ENCODE measurements at places on chromosomes 5 and 9.

GRCh38 chr9:128178806-128179431 is 12.5 kb downstream of the CIZ1 start:
- no peak for DNase-seq

- DNase-seq: no peak
These were observed 35.0 kb upstream of the NCS1 start for GRCh38 chr9:130137081-130137640.

GRCh38 chr9:133274236-133275104 is 531 bp downstream of the ABO start:
- DNase-seq: no peak

- DNase-seq: no peak
These were observed 671.0 kb downstream of the DMRTA1 start for GRCh38 chr9:23117616-23118015.

DNA sequence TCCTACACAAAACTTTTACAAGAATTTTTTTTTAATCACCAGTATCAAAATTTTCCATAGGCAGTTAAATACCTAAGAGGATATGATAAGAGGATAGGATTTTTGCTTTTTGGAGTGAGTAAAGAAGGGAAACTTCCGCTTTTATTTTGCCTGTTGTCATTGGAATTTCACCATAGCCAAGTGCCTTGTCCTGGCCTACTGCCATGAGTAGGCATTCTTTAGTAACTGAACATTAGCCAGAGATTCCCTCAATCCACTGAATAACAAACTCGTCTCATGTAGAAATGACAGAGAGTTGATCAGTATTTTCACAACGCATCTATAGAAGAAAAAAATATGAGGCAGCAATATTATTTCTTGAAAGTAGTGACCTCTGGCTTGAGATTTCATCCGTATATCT is 289.6 kb upstream of the ADAMTSL1 start:
- no peak for DNase-seq

- DNase-seq: no peak
These were observed 285.3 kb upstream of the GRAMD2B start for GRCh38 chr5:126137891-126138280.

- no peak for DNase-seq
These were observed 593 bp downstream of the BRD3OS start for GRCh38 chr9:134025606-134026541.
